Stimulated activated CD4-positive, alpha-beta T cell treated with anti-CD3 and anti-CD28 coated beads, TNF-alpha, amount 100 ng/mL, for 1 hour (primary cell): ENCODE measurements at places on chromosomes 2 and 18.

DNA sequence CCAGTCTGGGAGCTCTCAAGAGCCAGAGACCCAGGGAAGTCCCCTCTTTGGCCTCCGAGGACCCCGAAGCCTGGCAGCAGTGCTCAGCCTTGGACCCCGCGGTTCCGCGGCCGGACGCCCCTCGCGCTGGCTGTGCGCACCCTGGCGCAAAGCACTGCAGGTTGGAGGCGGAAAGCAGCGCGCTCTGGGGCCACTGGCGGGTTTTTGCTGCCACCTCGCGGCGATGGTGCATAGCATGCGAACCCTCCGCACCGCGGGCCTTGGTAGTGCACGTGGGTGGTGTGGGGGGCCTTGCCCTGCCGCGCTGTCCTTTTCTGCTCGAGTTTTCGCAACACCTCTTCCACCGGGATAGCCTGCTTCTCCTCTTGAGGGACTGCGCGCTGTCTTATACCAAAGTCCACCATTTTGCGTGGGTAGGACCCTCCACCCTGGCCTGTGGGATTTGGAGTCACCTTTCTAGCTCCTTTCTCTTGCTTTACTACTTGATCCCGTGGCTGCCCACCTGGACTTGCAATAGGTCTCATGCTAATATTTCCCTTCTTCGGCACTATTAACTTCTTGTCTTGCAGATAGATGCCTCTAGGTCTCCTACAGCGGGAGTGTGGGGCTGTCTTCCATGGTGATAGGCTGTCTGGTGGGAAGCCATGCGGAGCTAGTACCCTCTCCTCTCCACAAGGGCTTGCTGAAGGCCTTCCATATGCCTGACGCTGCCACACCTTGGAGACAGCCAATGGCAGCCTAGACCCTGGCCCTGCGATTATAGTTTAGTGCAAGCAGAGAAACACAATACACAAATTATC, 14.3 kb downstream of the SIX3 start:
- peak; percentile 74 for DNase-seq

DNA sequence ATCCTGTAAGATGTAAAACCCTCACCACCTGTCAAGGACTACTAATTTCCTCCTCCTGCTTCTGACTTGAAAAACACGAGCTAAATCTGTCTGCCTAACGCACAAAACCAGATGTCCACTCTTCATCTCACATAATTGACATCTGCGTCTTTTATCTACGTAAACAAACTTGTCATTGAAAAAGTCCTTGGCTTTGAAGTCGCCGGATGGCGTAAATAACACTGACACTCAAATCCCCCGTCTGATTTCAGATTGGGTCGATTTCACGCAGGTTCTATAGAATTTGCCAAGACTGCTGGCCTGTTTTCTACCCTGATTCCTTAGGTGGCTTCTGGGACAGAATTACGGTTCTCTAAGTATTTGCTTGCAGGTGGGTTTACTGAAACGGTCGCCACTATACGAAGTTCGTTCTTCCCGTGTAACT, 539 bp upstream of the MOB4 start:
- DNase-seq = no peak

GRCh38 chr2:99867770-99868169, 274.6 kb downstream of the AFF3 start:
- no peak for DNase-seq

- DNase-seq = no peak
These were observed 83.0 kb downstream of the ACSL3 start for GRCh38 chr2:222943820-222944219.

DNA sequence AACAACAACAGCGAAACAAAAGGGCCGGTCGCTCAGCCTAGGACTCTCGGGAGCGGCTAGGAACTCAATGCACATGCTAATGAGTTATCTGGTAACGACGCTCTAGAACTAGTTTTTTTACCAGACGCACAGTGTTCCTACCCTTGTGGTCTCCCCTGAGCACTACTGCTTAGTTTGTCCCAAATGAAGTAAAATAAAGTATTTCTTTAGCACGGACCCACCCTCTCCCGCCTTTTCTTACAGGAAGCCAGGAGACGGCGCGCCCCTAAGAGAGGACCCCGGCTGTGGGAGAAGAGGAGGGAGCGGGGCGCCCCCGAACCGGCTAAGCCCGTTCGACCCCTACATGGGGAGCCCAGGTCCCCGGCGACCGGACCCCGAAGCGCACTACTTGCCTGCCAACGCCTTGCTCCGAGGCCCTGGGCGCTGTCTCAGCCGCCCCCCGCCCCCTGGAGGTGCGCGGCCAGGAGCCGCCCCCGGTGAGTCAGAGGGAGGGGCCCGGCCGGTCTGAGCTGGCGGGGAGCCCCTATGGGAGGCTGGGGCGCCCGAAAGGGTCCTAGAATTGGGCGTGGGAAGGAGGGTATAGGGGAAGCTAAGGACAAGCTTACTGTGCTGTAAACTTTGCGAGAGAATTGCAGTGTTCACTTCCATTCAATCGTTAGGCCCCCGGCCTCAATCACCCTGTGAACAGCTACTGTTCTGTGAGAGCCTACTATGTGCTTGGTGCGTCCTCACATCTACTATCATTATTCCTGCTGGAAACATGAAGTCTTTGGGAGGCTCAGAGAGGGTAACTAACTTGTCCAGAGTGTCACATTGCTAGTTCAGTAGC, 3.6 kb upstream of the CAPG start:
- DNase-seq = no peak

GRCh38 chr2:223619486-223620129, 17.4 kb upstream of the SCG2 start:
- DNase-seq = no peak

- no peak for DNase-seq
These were observed 124.6 kb downstream of the ZNF407 start for GRCh38 chr18:74722237-74722636.

- no peak for DNase-seq
These were observed 380.5 kb downstream of the DSEL start for GRCh38 chr18:67135981-67136380.

GRCh38 chr2:75074228-75074627, 115.8 kb downstream of the POLE4 start:
- no peak for DNase-seq

GRCh38 chr2:33014268-33014667, 67.5 kb downstream of the LTBP1 start:
- DNase-seq = no peak

DNA sequence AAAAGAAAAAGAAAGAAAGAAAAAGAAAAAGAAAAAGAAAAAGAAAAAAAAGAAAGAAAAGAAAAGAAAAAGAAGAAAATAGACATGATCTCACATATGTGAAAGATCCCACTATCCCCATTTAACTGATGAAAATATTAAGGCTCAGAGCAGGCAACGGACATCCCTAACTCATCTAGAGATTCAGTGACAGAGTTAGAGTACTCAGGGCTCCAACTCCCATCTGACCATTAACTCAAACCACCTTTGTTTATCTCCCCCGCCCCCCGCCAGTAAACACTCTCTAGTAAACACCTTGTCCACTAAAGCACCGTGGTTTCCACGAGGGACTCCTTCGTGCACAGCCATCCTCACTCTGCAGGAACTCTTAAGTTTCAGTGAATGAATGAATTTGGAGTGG, 142.9 kb downstream of the TGIF1 start:
- no peak for DNase-seq

GRCh38 chr2:207778298-207778882, 8.7 kb upstream of the FZD5 start:
- DNase-seq = no peak

GRCh38 chr18:23301972-23302371, 151.1 kb upstream of the RIOK3 start:
- DNase-seq = no peak

GRCh38 chr18:70416496-70416895, 127.7 kb downstream of the SOCS6 start:
- no peak for DNase-seq

GRCh38 chr2:152335726-152336118, 748 bp downstream of the FMNL2 start:
- no peak for DNase-seq

DNA sequence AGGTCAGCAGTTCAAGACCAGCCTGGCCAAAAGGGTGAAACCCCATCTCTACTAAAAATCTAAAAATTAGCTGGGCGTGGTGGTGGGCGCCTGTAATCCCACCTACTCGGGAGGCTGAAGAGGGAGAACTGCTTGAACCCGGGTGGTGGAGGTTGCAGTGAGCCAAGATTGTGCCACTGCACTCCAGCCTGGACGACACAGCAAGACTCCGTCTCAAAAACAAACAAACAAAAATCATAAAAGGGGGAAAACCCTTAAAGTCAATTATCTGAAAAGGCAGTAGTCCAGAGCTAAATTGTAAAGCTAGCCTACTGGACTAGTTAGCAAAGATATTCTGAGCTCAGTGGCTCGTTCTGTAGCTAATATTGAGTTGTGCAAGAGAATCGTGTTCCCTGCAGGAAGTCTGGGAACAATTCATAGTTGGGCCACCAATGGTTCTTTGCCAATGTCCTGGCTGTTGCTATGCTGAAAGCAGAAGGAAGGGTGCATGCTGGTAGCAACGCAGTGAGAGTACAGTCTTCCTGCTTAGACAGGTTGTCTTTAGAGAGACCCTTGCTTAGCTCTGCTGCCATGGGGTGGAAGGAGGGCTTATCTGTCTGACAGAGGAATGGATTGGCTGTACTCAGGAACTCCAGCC, 4.3 kb downstream of the TGOLN2 start:
- DNase-seq = no peak

DNA sequence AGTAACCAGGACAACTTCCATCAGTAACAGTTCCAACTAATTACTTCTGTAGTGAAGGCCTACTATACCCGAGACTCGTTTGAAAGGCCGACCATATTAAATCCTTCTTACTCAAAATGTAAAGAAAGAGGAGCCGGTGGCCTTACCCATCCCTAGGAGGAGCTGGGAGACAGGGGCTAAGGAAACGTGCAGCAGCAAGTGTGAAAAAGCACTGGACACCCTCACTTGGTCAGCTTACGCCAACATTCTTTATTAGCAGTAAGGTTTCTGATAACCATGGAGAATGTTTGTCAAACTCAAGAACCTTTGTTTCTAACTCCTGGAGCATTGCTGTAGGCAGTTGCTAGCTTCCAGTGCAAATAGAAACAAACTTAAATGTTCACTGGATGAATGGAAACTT, 26.7 kb upstream of the VWA3B start:
- no peak for DNase-seq

GRCh38 chr2:57084697-57085281, 901.0 kb downstream of the CCDC85A start:
- no peak for DNase-seq

GRCh38 chr18:43933177-43933576, 655.9 kb upstream of the SYT4 start:
- no peak for DNase-seq

DNA sequence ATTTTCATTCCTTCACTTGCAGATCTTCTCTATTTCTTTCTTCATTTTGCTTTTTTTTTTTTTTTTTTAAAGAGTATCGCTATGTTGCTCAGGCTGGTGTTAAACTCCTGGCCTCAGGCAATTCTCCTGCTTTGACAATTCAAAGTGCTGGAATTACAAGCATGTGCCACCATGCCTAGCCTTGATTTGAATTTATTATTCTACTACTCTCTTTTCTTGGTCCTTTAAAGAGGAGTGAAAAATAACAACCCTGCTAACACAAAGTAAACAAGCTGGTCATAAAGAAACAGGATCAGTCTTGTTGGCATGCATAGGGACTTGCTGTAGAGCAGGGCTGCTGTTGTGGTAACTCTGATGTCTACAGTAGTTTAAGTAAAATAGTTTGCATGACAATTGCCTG, 1615.3 kb upstream of the ZEB2 start:
- DNase-seq = no peak

- DNase-seq = no peak
These were observed 218.7 kb upstream of the PIEZO2 start for GRCh38 chr18:11368020-11368419.

GRCh38 chr18:76317136-76317535, 177.9 kb downstream of the ZNF516 start:
- DNase-seq = no peak

DNA sequence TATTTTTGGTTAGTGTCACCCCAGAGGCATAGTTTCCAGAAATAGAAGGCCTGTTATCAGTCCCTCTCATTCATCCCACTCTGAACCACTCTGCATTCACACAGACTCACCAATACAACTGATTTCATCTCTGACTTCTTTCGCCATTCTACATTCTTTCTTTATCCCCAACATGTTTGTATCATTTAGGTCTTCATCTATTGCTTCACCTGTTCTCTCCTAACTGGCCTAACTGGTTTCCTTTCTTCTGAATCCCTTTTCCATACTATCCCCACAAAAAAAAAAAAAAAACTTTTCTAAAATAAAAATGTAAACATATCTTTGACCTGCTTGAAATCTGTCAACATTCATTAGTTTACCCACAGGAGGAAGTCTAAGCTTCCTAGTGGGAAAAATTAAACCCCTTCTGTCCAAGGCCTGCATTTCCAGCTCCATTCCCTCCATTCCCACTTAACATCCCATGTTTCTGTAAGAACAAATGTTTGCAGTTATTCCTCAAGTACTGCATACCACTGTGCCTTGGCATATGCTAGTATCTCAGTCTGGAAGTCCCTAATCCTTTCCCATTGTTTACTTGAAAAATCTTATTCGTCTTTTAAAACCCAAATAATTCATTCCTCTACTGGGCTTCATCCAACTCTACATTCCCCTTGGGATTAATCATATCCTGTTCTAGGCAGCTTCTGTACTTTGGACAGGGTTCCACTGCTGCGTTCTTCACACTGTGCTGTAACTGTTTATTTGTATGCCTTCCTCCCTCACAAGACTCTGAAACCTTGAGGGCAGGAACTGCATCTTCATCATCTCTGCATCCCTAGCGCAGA, 68.5 kb downstream of the FIGN start:
- no peak for DNase-seq

DNA sequence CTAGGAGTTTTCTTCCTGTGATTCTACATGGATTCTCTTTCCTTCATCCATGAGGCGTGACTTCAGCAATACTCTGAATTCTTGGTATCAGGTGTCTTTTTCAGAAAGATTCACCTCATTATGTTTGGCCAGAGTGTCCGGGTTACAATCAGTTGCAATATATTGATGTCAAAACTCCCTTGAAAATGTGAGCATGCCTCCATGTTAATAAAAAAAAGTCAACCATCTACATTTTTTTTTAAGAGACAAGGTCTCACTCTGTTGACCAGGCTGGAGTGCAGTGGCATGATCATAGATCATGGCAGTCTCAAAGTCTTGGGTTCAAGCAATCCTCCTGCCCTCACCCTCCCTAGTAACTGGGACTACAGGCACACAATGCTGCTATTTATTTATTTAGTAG, 80.9 kb upstream of the NEUROD1 start:
- no peak for DNase-seq

DNA sequence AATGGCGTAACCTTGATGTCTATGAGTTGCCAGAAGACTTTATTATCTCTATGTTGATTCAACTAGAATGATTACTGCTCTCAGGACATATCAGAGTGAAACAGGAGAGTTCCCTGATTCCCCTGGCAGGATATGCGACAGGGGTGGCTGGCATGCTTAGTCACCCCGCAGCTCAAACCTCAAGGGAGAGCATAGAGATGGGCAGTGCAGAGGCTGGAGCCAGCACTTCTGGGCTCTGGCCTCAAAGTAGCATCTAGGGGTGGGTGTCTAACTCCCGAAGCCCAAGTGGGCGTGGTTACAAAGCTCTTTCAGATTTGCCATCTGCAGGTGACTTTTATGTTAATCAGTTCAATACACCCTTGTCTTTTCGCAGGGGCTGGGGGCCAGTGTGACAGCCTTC, 391.6 kb downstream of the ADCYAP1 start:
- no peak for DNase-seq

- DNase-seq = no peak
These were observed 174.0 kb downstream of the CTNNA2 start for GRCh38 chr2:79686884-79687283.

GRCh38 chr18:75474332-75474731, 46.8 kb upstream of the SMIM21 start:
- DNase-seq = no peak
